ENCODE measurements at places on chromosomes 5 and 9.

DNA sequence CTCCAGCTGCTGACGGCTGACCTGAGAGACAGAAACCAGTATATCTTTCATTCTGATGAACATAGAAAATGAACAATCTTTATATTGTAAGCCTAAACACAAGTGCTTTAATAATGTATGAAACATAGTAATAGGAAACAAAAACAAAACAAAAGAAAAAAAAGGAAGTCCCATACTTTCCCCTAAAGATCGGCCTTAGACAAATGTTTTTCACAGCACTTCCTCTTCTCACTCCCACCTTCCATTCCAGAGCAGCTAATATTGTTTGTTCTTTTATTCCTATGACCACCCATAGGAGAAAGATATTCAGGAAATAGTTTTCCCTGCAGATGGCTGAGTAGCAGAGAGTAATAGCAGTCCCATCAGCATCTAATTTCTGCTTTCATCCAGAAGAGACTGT lies 194.4 kb upstream of the SLC27A6 start:
- DNase-seq, result no peak

DNA sequence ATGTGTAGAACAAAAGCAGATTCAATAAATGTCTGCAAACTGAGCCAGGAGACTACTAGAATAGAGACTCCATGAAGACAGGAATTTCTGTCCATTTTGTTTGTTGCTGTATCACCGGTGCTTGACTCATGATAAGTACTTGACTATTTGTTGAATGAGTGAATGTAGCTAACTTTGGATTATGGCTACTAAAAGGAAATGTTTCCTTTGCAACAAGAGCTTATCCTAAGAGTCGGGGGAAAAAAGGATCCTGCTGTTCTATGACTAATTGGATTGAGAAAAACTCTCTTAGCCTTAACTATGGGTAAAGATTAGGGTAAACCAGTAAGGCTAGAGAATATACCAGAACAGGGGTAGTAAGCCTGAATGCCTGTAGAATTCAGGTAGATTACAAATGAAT lies 3.5 kb downstream of the PAIP1 start:
- no peak for DNase-seq

- no peak for DNase-seq
These were observed 43.9 kb downstream of the PCDH1 start for GRCh38 chr5:141834331-141834730.

DNA sequence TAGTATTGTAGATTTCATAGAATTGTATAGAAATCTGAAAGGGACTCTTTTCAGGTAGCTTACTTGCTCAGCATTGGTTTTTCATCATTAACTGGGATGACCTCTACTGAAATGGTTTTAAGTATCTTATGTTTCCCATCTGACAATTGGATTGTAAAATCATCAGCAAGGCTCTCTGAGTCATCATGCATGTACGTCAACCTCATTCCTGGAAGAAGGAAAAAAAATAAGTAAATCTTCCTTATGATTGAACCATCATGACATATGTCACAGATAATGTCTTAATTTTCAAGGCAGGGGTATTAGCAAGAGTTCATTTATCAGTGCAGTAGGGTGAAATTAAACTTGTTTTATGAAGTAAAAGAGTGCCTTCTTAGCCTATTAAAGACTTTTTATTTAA lies 74.9 kb upstream of the CER1 start:
- DNase-seq, result no peak
